Gastroesophageal sphincter (tissue), 4 donors: ENCODE measurements at places on chromosomes 2 and 18. TPM values are rescaled to one million over a fixed set of nuclear protein-coding genes. Genes with fewer than 3 reads are reported as not detected.

LRP2 gene
- total RNA-seq = not detected

KCNIP3 gene
- total RNA-seq = 14.4 TPM

NOL4 gene
- not detected for total RNA-seq

GALNT13 gene
- total RNA-seq = 0.77 TPM

DNA sequence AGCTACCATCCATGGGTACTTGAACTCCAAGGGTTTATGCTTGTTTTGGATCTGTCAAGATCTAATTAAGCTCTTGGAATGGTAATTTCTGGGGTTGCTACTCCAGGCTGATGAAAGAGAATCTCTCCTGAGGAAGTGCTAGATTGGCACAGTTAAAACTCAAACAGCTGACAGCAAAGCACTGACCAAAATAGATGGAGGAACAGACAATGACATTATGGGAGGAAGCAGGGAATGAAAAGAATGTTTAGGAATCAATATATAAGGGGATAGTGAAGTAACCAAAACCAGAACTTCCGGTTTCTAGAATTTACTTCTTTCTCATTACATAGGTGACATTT, 6.3 kb downstream of the THUMPD2 start:
- ATAC-seq = no peak

DNA sequence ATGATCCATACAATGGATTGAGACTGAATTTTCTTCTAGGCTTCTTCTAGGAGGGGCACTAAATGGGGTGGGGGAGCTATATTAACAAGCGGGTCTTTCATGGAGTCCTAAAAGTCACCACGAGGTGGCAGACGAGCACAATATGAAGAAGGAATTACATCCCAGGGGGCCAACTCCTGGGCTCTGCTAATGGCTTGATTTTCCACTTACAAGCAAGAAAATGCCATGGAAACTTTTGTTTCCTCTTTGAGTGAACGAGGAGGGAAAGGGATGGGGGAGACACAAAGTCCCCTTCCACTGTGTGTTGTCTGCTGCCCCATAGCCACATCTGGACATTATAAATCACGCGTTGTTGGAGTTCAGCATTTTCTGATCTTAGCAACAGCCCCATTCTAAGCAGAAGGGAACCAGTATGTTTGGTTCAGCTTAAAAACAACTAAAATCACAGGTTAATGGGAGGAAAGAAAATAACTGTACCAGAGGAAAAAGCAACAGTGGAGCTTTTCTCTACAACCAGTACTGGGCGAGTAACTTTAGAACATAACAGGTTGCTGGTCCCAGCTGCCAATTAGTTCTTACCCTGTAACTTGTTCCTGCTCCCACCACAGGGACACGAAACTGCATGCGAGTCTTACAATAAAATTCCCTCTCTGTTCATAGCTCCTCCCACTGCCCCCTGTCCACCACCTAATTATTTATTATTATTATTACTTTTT, 285.0 kb upstream of the PARD3B start:
- ATAC-seq = peak; percentile 57

- no peak for ATAC-seq
Measured at GRCh38 chr2:20175267-20175666, 49.7 kb downstream of the SDC1 start.

DNA sequence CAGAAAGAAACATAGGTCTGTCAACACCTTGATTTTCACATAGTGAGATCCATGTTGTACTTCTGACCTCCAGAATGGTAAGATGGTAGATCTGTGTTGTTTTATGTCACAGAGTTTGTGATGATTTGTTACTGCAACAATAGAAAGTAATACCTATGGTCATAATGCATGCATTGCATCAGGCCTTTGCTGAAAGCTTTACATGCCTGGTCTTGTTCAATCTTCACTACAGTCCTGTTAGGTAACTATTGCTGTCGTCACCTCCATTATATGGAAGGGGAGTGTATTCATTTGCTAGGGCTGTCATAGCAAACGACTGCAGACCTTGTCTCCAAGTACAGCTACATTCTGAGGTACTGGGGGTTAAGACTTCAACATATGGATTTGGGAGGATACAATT, 243.5 kb downstream of the ANAPC1 start:
- ATAC-seq = no peak

GRCh38 chr18:3062798-3063680, 50.1 kb upstream of the LPIN2 start:
- ATAC-seq = peak; percentile 45
